Stimulated activated CD8-positive, alpha-beta memory T cell treated with anti-CD3 and anti-CD28 coated beads, Interleukin-15, amount 100 ng/mL, for 4 hours (primary cell): ENCODE measurements at places on chromosomes 7 and 10.

GRCh38 chr10:79146611-79147130 is 77.9 kb downstream of the ZMIZ1 start:
- DNase-seq: no peak

DNA sequence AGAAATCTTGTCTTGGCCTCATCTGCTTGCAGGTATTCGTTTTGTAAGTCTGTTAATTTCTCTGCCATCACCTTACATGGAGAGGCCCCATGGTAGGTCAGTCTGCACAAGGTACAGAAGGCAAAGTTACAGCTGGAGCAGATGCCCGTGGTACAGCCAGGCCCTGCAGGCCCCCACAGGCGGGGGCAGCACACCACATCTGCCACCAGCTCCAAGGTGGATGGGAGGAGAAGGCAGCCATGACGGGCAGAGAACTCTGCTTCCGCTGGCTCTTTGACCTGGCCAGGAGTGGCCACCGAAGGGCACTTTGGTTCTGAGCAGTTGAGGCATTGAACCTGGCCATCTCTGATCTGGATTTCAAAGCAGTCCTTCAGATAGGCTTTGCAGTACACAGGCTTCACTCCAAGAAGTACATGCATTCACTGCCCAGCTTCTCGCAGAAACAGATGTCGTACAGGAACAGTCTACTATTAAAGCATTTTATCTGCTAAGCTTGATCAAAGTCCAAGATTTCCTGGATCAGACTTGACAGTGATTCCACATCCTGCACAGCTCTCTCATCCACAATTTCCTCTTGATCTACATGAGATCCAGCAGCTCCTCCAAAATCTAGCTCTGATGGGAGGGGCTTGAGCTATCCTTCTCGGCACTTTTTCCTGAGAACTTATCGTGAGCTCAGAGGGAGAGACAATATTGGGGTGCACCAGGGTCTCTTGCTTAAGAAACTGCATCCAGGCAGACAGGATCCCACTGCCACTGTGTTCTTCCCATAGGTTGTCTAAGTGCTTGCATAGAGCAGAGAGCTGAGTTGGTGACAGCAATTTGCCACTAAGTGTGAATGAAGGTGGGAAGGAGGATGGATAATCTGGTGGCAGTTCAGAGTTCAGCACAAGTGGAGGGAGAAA is 120.7 kb downstream of the TRRAP start:
- no peak for DNase-seq

DNA sequence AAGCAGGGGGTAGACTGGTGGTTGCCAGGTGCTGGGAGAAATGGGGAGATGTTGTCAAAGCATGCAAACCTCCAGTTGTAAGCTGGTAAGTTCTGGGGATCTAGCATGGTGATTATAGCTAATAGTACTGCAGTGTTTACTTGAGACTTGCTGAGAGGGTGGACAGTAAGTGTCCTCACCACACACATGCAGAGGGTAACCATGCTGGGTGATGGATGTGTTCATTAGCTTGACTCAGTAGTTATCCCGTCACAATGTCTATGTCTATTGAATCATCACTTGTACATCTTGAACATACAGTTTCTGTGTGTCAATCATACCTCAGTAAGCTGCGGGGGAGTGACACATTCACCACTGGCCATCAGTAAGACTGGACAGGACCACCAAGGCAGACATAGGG is 42.1 kb downstream of the GSDME start:
- DNase-seq: no peak

DNA sequence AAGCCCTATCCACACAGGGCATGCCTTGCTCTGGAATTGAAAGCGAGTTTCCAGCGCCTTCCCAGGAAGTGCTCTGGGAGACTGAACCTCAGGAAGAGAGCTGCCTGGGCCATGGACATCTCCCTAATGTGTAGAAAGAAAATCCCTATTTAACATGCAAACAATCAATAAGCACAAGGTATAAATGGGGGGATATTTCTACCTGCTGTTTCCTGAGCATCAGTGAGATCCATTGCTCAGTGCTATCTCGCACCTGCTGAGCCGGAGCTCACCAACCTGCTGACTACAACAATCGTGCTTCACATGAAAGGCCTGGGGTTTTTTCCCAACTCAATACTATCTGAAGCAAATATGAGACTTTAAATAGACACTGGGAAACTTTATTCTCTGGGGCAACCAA is 584.0 kb downstream of the GLRX3 start:
- no peak for DNase-seq

DNA sequence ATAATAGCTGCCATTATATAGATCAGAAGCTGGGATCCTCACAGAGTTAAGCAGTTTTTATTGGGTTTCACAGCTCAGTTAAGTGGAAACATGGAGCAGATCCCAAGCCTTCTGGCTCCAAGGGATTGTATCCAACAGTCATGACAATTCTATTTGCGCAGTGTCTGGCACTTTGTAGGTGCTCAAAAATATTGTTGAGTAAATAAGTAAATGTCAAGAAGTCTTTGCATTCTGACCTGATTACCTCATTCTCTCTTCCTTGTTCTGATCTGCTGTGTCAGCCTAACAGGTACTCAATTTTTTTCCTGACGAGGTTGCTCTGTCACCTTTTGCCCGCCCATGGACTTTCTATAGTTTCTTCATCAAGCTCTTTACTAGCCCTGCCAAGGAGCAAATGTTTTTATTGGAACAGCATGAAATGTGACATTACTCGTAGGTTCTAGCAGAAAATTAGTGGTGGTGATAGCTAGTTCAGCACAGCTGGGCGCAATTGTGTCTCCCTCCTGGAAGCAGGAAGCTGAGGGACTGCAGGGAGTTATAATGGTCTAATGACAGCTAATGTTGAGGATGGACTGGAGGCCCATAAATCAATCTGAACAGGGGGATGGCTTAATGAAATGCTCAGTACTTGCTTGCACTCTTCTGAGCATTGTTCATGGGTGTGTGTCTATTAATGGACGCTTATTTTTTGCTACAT is 680.2 kb downstream of the CCSER2 start:
- no peak for DNase-seq

- DNase-seq: no peak
Measured at GRCh38 chr7:22895140-22895827, 72.6 kb upstream of the TOMM7 start.

DNA sequence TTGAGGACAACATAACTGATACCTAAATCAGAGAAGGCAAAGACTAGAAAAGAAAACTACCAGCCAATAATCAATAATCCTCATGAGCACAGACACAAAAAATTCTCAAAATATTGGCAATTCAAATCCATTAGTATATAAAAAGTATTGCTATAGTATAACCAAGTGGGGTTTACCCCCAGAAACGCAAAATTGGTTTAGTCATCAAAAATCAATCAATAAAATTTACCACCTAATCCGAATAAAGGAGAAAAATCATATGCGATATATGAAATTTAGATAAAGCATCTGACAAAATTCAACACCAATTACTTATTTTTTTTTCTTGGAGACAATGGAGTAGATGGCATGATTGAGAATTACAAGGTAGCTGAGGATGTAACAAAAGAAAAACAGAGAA is 11.2 kb upstream of the ING3 start:
- no peak for DNase-seq

- no peak for DNase-seq
Measured at GRCh38 chr10:60385399-60385738, 4.3 kb downstream of the ANK3 start.

GRCh38 chr10:70677620-70678249 is 5.4 kb downstream of the ADAMTS14 start:
- DNase-seq: no peak

GRCh38 chr7:29987811-29988317 is 1.7 kb downstream of the SCRN1 start:
- DNase-seq: no peak

DNA sequence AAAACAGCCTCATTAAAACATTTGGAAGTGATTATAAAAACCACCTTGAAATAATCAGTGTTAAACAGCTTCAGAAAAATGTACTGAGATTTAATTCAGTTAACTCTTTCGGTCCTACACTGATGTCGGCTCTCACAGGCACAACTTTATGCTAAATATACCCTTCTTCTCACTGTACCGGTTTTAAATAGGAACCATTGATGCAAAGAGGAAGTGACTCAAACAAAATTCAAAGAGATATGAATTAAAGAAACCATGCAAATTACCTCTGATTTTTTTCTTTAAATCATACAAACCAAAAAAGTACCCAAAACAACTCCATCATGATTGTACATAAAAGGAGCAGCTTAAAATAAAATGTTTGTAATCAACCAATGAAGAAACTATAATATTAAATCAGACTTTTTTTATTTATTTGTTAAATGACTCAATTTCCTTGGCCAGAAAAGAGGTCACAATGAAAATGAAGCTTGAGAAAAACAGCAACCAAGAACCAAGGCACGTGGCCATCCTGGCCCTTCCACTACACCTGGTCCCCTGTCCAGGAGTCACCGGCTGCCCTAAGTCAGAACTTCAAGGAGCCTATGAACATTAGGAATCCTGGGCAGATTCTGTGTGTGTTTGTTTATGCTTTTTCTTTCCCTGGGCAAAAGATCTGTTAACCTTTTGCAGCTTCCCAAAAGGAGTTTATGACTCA is 73.0 kb upstream of the CABCOCO1 start:
- DNase-seq: no peak

DNA sequence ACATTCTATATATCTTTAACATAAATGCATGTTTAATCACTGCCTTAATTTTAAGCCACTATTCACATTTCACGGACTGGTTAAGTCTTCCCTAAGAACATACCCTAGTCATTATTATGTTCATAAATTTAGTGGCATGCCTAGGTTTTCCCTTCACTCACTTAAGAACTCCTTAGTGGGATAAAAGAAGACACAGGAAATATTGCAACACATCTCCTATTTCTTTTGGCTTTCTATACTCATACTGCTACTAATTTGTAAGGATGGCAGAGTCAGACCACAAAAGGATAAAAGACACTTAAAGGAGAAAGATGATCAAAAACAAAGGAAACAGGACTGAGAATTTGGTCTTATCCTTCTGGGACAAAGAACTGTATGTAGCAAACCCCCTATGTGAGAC is 951.4 kb downstream of the SORCS3 start:
- DNase-seq: no peak

DNA sequence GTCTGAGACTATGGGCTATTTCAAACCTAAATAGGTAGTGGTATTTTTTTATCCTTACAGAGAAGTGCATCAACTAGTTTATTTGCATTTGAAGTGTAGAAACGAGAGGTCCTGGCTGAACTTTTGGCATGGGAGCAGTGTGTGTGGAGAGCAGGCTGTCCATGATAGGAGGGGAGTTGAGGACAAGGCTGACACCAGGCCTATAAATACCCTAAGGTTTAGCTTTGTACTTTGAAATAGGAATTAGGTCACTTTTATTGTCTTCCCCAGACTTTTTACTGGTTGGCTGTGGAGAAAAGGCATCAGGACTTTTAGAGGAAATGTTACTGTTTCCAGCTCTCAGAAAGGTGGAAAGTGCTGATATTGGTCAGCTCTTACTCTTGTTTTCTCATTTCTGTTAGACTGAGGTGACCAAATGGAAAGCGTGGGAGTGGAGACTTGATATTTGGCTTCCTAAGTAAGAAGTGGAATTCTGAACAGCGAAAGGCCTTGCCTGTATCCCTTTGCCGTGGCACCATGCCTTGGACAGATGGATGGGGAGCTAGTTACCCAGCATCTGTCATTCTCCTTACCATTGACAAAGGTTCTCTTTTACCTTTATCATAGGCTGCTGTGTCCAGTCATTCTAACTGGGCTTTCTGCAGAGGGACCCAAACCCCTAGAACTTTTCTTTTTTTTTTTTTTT is 46.0 kb downstream of the GBF1 start:
- DNase-seq: no peak

DNA sequence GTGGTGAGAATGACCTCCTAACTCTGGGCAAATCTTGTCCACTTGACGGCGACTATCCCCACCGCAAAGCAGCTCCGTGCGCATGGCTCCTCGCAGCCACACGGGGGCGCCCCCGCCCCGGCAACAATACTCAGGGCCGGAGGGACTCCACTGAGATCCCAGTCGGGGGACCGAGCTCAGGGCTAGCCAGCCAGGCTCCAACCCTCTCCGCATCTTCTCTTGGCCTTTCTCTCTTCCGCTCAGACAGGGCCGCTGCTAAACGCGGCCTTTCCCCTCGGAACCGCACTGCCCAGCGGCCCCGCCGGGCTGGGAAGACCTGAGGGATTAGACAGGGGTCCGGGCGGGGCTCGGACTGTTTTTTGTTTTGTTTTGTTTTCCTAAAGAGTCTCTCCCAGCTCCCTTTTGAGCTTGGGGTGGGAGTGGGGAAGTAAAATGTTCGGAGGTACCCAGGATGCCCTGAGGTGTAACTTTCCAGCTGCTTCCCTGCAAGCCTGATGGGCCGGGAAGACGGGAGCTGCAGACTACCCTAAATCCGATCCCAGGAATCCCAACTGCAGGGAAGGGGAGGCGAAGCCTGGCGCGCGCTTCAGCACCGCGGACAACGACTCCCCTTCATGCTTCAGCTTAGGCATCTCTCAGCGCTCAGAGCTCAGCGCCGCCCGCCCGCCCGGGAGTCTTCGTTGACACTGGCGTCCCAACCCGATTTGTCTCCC is 2.7 kb downstream of the KCNIP2 start:
- DNase-seq: no peak

GRCh38 chr7:50923476-50923875 is 140.8 kb upstream of the GRB10 start:
- no peak for DNase-seq

GRCh38 chr10:118723466-118723865 is 31.3 kb downstream of the CACUL1 start:
- no peak for DNase-seq

GRCh38 chr7:41114131-41114530 is 588.8 kb downstream of the INHBA start:
- no peak for DNase-seq

DNA sequence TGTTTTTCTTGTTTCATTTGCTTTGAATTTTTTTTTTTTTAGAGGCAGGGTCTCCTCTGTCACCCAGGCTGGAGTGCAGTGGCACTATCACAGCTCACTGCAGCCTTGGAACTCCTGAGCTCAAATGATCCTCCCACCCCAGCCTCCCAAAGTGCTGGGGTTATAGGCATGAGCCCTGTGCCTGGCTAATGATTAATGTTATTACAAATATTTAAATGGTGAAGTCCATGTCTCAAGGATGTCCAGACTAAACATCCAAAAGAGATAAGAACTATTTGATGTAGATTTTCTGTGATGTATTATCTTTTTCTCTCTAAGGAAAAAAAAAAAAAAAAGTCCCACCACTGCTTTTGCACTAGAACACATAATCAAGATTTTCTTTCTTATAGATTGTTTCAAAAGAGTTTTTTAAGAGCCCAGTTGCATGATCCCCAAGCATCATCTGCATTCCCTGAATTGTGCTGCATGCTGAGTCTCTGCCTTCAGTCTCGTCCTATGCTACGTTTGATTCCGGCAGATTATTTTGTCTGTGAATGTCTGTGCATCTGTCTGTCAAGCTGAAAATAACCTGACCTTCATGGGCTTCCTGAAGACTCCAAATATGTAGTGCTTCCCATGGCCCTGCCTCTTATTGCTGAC is 33.4 kb downstream of the MACROH2A2 start:
- DNase-seq: no peak
